ENCODE measurements at places on chromosomes 6 and 20.

DNA sequence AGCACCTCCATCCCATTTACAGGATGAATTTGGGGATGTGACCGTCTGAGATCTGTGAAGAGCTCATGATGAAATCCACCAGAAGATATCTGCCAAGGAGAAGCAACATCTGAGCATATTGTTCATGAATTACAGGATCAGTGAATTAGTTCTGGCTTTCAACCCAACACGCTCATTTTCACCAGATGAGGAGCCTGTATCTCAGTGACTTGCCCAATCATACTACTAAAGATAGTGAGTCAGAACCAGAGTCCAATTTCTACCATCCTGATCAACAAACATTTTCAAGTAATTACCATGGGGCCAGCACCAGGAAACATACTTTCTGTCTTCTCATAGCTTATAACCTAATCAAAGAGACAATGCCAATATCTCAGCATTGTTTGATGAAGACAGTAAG is 116.6 kb downstream of the ZDHHC14 start:
- DNase-seq: no peak

DNA sequence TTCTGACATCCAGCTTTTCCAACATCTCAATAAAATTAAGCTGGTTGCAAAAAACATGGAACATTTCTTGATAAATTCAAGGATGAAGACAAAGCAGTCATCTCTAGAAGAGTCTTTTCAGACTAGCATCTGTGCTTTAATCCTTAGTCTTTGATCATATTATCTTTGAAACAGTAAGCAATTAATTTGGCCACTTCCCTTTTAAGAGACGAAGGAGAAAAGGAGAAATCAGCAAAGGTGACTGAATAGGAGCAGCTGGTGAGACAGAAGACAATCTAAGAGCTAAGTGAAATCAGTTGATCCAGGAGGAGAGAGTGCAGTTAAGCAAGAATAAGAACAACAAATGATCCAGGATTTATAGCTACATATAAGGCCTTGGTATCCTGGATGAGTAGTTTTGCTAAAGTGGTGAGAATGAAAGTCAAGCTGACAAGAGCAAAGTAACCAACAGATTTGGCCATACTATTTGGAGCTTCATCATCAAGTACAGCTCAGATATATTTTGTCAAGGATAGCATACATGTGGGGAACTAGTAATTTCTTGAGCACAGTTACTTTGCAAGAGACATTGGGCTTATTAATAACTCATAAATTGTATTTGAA is 215.5 kb downstream of the ADGB start:
- DNase-seq: no peak

- no peak for DNase-seq
Observed at GRCh38 chr20:23346002-23346401, 4.6 kb upstream of the NXT1 start.

- no peak for DNase-seq
Observed at GRCh38 chr20:10708351-10709185, 34.8 kb upstream of the JAG1 start.

- DNase-seq: no peak
Observed at GRCh38 chr20:9887706-9888105, 48.8 kb upstream of the PAK5 start.

- DNase-seq: no peak
Observed at GRCh38 chr6:52975580-52975979, 19.5 kb downstream of the GSTA4 start.

- DNase-seq: no peak
Observed at GRCh38 chr6:42505385-42505718, 53.6 kb upstream of the TRERF1 start.

GRCh38 chr6:125792680-125793079 is 1.9 kb downstream of the NCOA7 start:
- no peak for DNase-seq

DNA sequence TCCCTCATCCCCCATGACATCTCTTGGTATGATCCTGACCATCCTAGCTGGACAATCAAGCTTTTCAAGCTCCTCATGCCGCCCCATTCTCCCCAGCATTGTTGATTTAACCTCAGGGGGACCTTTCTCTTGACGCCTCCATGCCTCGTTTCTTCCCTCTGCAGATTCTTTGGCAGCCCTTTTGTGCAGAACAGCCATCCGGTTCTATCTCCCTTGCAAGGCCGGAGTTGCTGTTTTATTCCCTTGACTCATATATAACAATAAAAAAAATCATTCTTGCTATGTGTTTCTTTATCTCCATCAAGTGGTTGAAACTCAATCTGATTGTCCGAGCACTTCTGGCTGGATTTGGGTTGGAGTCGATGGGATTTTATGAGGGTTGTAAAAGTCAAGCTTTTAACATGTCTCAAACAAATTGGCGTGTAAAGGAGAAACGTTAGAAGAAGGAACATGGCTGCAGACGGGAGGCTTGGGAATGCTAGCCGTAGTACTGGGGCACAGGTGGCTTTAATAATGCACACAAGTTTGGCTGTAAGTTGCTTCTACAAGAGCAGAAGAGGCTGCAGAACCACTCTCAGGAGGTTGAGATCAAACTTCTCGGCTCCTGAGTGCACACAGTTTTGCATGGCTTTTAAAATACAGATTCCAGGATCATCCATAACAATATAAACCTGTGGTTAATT is 3.9 kb upstream of the SULF2 start:
- DNase-seq: no peak

DNA sequence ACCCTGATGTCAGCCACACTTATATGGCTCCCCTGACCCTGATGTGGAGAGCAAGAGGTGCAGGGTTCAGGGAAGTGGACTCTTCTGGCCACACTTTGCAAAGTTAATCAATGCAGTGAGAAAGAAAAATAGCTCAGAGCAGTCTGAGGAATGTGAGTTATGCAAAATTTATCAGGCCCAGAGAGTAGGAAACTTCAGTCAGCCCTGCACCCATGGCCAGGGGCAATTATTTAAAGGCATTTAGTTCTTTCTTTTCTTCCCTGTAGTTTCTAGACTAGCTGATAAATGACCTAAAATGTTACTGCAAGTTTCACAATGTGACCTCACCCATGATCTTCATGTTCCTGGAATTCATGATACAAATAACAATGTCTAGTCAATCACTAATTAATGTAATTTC is 143.7 kb upstream of the GGTLC1 start:
- no peak for DNase-seq

- no peak for DNase-seq
Observed at GRCh38 chr6:109496036-109496772, 13.2 kb upstream of the ZBTB24 start.

DNA sequence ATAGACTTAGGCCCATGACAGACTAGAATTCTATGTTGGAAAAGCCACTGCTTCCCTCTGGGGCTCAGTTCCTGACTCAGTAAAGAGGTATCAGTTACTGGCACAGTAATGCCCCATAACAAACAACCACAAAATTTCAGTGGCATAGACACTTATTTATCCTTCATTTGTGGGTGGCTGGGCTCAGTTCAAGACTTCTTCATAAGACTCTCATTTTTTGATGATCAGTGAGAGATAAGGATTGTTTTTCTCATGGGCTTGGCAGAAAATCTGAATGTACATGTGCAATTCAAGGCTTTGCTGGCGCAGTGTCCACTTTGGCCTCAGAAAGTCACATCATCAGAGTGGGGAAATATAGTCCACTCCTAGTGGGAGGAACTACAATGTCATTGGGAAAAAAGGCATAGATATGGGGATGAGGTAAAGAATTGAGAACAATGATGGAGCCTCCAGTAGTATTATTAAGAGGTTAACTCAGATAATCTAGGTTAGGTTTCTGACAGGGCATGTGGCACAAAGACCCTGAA is 384.6 kb upstream of the FLRT3 start:
- DNase-seq: no peak

- DNase-seq: no peak
Observed at GRCh38 chr6:72218125-72218524, 331.8 kb downstream of the RIMS1 start.

DNA sequence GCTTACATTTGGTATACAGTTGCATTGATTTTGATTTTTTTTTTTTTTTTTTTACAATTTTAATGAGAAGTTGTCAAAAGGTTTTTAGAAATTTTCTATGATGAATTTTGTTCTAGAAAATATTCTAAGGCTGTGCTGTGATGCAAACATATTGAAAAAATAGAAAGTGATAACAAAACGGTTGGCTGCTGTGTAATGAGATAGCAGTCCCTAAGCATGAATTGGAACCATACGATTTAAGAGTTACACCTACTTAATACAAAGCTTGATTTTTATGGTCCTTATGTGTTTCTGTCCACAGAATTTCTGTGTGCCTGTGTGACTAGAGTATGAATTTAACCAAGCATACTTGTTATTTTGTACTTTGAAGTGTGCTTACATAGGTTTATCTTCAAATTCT is 12.1 kb downstream of the HIVEP1 start:
- no peak for DNase-seq

GRCh38 chr20:23205611-23206041 is 119.5 kb upstream of the CD93 start:
- peak; percentile 80 for DNase-seq

DNA sequence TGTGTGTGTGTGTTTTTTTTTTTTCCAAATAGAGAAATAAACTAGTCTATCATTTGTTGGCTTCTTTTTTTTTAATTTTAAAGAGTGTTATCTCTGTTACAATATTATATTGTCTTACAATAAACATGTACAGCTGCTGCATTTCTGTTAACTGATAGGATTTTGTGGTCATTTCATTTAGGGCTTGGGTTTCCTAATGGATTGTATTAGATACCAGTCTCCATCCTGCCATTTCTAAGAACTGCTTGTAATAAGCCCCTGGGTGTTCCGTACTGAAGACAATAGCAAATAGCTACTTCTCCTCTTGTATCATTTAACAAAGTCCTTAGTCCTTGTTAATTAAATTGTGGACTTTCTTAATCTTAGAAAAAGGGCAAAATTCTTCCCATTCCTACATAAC is 45.7 kb downstream of the SOBP start:
- DNase-seq: no peak

DNA sequence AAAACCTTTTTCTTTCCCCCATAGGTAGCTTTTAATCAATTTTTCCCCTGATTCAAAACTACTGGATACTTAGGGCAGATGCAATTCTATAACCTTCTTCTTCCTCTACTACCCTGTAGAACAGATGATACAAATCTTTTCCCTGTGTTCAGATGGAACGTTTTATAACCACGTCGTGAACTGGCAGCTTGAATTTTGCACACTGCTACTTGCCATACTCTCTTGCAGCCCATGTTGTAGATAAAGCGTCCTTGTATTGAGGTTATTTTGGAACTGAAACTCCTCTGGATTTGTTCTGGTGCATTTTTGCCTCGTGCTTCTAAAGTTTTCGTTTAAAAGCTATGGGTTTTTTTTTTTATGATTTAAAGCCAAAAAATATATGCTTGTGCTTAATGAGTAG is 440.2 kb downstream of the RFPL4B start:
- DNase-seq: no peak

GRCh38 chr6:130359736-130360135 is 6.1 kb upstream of the TMEM200A start:
- no peak for DNase-seq

DNA sequence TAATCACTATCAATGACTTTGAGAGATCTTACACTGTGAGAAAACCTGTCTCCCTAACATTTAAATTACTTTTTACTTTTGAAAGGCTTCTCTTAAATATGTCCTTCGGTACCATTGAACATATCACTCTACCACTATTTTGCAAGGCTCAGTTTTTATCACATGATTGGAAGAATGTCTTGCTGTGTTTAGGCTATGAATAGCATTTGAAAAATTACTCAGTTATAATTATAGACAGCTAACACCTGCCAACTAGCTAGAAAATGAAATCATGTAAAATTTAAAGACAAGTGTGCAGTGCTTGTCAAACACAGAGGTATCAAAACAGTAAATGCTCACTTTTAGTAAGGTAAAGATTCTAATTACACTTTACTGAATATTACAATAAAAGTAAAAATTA is 11.0 kb downstream of the SESN1 start:
- no peak for DNase-seq

GRCh38 chr6:28976677-28977076 is 28.4 kb downstream of the ZNF311 start:
- DNase-seq: no peak

GRCh38 chr6:148743476-148743875 is 3.4 kb upstream of the UST start:
- no peak for DNase-seq

- DNase-seq: no peak
Observed at GRCh38 chr6:129353067-129353466, 356.9 kb downstream of the ARHGAP18 start.

GRCh38 chr6:156857573-156857972 is 80.4 kb downstream of the ARID1B start:
- DNase-seq: no peak

DNA sequence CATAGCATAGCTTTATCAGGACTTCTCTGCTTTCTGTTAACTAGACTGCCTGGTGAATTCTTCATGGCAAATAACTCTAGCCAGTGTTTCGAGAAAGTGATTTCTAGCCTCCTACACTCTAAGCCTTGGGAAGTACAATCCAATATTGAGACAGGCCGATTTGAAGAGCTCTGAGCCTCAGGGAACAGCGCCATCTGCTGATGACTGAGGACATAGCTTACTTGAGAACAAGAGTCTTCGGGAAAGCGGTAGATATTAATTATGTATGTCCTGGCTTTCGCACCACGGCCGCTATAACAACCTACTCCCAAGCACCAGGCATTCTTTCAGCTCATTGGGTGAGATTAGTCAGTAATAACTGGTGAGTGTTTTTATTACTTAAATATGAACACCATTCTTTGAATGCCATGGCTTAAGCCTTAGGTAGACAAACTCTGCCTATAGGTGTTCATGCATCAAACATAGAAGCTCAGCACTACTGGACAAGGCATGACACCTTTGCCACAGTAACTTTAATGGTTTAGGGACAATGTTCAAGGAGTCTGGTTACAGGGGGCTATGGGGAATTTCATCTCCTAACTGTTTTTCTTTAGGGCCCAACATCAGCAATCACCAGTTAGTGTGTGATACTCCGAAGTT is 518.6 kb downstream of the BMP2 start:
- DNase-seq: peak; percentile 75

DNA sequence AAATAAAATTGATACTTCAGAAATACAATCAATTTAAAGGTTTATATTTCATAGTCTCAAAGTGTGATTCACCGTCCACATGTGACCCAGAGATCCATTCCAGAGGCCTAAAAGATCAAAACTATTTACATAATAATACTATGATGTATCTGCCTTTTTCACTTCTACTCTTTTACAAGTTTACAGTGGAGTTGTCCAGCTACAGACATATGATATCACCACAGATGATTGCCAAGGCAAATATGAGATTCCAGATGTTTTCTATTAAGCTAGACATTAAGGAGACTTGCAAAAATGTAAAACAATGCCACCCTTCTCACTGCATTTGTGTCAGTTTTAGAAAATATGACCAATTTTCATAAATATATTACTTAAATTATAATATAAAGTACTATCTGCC is 443.7 kb downstream of the GJA1 start:
- DNase-seq: no peak

GRCh38 chr6:71190809-71191208 is 97.8 kb upstream of the OGFRL1 start:
- DNase-seq: no peak
